ENCODE measurements at places on chromosomes 6 and 20.

- no peak for DNase-seq
Measured at GRCh38 chr6:117906507-117906957, 532 bp upstream of the SLC35F1 start.

GRCh38 chr6:16740097-16740496 lies 21.2 kb downstream of the ATXN1 start:
- no peak for DNase-seq

DNA sequence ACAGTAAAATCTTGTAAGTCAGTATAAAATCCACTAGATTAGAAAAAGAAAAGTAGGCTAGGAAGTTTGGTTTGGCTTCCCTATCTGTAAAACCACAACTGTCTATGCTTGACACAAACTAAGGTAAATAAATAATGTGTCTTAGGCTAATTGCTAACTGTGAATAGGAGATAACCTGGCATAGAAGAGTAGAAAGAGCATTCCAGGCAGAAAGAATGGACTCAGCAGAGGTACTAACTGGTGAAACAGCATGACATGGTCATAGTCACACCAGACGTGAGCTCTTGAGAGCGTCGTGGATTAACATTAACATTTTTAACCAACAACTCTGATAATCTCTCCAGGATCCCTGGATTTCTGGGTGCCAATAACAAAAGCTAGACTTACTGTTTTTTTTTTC lies 8.7 kb upstream of the WTAP start:
- no peak for DNase-seq

GRCh38 chr20:5788385-5788895 lies 38.2 kb downstream of the SHLD1 start:
- peak; percentile 81 for DNase-seq

GRCh38 chr6:126015863-126016262 lies 29.5 kb downstream of the TRMT11 start:
- no peak for DNase-seq

DNA sequence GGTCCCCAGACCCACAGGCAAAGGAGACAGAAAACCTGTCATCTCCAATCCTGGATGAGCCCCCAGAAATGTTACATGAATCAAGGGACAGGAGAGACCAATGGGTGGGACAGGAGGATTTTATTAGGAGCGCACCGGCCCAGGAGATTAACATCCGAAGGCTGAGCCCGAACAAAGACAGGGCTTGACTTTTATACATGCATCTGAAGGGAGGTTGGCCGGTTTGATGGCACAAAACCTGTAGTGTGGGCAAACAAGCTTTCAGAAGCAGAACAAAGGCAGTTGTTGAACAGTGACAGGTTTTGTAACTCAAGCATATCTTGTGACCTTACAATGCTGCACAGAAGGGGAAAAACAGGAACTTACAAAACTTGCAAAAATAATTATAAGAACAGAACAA lies 83.9 kb upstream of the GPR6 start:
- DNase-seq = no peak

DNA sequence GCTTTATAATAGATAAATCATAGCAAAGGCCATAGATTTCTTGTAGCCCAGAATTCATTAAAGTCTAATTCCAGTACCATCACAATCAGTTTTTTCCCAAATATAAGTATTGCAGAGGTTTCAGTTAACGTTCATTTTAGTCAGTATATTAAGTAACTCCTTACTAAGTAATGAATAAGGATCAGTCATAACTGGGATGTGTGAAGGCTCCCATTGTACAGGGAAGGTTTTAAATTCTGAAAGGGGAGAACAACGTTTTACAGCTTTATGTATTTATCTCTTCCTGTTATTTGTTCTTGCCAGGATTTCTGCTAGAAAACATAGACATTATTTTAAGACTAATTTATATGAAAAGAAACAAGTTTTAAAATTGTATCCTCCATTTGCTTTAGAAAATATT lies 215.5 kb upstream of the LAMP5 start:
- DNase-seq = no peak

DNA sequence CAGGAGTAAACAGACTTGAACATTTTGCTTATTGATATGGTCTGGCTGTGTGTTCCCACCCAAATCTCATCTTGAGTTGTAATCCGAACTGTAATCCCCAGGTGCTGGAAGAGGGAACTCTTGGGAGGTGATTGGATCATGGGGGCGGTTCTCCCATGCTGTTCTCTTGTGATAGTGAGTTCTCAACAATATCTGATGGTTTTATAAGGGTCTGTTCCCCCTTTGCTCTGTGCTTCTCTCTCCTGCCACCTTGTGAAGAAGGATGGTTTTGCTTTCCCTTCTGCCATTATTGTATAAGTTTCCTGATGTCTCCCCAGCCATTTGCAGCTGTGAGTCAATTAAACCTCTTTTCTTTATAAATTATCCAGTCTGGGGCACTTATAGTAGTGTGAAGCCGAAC lies 40.0 kb downstream of the MYLIP start:
- no peak for DNase-seq

DNA sequence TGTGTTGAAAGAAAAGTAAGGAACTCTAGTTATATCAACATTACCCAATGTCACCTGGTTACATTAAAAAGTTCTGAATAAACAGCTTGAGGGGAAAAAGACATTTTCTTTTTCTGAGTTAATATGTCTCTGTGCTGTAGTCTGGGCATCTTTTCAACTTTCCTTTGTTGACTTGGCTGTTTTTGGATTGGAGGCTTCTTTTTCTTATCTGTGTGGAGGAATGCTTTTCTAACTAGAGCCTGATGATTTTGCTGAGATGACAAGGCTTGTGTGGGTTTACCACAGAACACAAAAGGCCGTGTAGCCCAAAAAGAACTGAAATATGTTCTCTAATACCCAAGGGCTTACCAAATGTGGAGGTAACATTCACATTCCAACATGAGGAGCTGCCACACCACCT lies 161.8 kb downstream of the KCNQ5 start:
- DNase-seq = no peak

DNA sequence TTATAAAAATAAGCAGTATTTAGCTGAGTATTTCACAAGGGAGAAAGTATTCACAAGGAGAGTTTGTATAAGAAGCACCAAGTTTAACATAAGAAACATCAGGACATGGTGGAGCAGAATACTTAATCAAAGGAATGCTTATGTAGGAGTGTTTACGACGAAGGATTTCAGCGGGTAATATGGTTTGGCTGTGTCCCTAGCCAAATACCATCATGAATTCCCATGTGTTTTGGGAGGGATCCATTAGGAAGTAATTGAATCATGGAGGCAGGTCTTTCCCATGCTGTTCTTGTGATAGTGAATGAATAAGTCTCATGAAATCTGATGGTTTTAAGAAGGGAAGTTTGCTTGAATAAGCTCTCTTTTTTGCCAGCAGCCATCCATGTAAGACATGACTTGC lies 1099.1 kb upstream of the ADGRB3 start:
- no peak for DNase-seq

GRCh38 chr20:60090631-60091030 lies 132.4 kb downstream of the CDH26 start:
- no peak for DNase-seq

GRCh38 chr6:168088161-168089053 lies 9.4 kb upstream of the FRMD1 start:
- DNase-seq = peak; percentile 92

Data from H7 (cell line).